ENCODE measurements at places on chromosomes 11 and 22.

DNA sequence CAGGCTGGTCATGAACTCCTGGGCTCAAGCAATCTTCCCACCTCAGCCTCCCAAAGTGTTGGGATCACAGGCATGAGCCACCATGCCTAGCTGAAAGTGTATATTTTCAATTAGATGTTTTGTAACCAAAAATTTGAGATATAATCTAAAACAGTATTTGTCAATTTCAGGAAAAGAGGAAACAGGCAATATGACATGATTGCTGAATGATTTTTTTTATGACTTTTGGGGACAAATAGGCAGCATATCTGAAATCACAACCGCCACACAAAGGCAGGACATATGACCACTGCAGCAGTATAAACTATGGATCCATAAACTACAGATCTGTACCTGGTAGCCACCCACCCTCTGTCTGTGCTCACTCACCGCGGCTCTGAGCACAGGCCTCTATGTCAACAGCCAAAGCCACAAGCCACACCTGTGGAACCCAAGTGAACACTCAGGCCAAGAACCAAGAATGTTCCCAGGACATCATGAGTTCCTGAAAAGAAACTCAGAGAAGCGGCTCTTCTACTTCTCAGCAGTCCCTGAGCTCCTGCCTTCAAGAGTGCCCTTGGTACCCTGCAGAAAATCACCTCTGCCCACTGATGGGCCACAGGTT is 22.5 kb downstream of the PISD start:
- DNase-seq: no peak

GRCh38 chr11:29996016-29996415 is 20.8 kb downstream of the KCNA4 start:
- DNase-seq: no peak

DNA sequence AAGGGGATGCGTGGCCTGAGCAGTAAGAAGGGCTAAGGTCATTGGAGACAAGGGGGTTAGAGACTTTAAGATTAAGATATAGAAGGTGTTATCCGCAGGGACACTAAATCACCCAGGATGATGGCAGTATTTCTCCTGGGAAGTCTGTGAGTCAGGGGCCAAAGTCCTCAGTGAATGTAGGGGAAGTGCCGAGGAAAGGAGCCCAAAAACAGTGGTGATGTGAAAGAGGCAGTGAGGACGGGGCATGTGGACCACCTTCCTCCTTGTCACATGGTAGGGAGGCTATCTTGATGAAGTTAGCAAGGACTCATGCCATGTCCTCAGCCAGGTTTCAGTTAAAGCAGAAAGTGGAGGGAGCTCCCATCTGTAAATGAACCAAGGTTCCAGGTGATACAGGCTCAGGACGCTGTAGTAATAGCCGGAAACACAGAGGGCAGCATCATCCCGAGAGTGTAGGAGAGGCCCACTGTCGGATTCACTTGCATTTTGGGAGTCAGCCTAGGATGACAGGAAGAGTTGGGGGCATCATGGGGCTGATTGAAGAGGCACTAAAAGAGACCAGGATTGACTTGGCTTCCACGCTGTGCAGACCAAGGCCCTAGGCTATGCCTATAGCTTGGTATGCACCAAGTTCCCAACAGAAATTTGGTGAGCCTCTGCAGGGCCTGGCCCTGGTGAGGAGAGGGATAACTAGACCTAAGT is 33.5 kb downstream of the WEE1 start:
- no peak for DNase-seq

DNA sequence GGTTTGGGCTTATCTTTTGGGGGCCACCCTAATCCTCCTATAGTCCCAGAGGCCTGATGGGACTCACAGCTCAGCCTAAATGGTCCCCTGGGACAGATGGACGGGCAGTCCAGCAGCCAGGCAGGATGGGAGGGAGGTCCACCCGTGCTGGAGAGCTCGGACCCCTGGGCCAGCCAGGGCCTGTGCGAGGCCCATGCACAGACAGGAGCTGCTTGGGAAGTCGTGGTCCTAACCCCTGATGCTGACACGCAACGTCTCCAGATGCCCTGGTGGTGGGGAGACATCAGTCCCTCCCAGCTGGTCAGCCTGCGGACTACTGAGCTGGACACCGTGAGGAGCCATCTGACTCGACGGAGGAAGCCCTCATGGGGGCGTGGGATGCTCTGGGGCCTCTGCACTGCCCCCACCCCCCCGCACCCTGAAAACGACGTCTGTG is 31.2 kb upstream of the MUC5AC start:
- DNase-seq: no peak
